Frontal cortex (tissue), 4 donors: ENCODE measurements at places on chromosomes 12 and 14. TPM values are rescaled to one million over a fixed set of nuclear protein-coding genes. Genes with fewer than 3 reads are reported as not detected.

- DNase-seq, result no peak
Measured at GRCh38 chr14:42802346-42802745, 1195.7 kb downstream of the LRFN5 start.

GRCh38 chr12:88227263-88227662 lies 85.2 kb downstream of the TMTC3 start:
- no peak for DNase-seq

DNA sequence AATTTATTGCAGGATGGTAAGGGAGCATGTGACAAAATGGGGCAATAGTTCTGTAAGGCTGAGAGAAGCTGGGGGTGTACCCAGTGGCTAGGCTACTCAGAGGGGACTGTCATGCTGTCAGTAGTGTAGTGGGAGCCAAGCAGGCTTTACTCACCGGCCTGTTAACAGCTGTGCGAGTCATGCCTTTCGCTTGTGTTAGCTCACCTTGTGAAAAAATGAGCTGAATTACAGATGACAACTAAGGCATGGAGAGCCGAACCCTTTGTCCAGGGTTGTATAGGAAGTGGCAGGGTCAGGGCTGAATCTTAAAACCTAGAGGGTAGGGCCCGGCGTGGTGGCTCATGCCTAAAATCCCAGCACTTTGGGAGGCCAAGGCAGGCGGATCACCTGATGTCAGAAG lies 37.9 kb downstream of the SH2B3 start:
- no peak for DNase-seq

DNA sequence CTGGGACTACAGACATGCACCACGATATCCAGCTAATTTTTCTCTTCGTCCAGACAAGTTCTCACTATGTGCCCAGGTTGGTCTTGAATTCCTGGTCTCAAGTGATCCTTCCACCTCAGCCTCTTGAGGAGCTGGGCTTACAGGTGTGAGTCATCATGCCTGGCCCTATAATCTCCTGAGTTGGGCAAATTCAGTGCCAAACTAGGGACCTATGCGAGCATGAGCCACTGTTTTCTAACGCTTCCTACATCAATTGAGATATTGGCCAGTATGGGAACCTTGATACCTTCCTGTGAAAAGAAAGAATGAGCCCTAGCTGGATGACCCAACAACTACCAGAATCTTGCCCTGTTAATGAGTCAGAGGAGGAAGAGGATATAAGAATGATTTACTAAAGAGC lies 585.2 kb downstream of the C12orf50 start:
- DNase-seq, result no peak

The SEC23A gene
- total RNA-seq, result 182 TPM

DNA sequence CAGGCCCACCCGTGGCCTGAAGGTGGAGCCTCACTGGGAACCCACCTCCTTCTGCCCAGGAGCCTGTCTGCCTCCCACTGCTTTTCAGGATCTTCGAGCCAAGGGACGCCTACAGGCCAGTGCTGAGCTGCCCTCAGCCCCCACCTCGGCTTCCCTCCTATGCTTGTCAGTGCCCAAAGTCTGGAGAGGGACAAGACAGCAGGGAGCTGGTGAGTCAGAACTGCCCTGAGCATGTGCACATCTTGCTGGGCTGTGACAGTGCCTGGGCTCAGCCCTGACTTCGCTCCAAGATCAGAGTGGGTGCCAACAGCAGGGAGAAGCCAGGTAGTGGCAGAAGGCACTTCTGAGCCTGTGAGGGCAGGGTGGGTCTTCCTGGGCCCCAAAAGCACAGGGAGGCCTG lies 286.8 kb downstream of the AEBP2 start:
- DNase-seq, result no peak

The SMIM41 gene
- total RNA-seq, result not detected

DNA sequence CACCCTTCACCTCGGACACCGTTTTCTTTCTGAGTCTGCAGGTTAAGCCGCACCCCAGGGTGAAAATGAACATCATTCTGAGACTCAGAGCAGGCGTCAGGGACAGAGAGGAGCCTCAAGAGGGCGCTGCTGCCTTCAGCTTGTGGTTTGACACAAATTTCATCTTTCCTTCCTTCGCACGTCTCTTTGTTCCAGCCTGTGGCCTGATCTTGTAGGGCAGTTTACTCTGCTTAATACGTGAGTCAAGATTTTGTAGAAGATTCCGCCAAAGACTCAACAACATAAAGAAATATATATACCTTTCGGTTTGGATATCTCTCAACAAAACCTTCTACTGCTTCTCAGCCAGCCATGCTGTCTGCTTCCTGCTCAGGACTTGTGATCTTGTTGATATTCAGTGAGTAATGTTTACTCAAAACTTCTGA lies 329.3 kb upstream of the OR4E1 start:
- no peak for DNase-seq

DNA sequence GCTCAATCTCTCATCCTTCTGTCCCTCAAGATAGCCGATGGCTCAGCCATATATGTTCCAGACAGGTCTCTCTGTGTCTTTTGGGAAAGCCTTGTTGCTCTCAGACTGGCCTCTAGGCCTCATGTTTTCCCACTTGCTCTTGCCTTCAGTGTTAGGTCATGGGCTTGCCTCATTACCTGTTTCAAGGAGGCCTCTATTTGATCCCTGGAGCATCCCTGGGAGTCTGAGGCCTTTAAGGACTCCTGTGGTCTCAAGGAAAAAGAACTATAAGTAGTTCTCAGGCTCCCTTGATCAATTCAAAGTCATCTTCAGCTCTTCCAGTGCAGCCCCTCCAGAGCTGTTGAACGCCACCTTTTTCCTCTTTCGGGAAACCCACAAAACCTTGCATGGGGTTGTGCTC lies 47.9 kb downstream of the NTF3 start:
- no peak for DNase-seq

DNA sequence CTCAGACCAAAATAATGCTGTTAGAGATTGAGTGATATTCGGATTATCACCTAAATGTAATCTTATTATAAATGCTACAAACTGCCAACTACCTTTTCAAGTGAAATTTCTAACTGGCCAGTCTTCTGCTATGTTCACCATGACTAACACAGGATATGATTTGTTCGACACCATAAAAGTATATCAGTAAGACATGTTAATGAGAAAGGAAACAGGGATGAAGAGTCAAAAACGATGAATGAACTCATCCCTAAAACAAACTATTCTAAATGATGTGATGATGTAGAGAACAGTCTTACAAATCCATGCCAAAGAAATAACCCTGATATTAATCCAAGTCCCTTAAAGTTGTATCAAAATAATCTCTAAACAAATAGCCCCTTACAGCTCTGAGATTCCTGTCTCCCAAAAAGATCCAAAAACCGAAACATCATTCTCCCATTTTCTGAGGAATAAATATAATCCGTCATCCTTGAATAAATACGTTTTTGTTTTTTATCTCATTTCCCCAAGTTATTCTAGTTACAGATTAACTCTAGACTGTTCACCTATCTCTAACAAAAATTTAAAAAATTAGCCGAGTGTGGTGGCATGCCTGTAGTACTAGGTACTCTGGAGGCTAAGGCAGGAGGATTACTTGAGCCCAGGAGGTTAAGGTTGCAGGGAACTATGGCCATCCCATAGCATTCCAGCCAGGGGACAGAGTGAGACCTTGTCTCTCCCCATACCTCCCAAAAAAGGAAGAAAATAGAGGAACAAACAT lies 9.1 kb downstream of the SCAF11 start:
- no peak for DNase-seq

The RPS6KA5 gene
- 8.2 TPM for total RNA-seq

DNA sequence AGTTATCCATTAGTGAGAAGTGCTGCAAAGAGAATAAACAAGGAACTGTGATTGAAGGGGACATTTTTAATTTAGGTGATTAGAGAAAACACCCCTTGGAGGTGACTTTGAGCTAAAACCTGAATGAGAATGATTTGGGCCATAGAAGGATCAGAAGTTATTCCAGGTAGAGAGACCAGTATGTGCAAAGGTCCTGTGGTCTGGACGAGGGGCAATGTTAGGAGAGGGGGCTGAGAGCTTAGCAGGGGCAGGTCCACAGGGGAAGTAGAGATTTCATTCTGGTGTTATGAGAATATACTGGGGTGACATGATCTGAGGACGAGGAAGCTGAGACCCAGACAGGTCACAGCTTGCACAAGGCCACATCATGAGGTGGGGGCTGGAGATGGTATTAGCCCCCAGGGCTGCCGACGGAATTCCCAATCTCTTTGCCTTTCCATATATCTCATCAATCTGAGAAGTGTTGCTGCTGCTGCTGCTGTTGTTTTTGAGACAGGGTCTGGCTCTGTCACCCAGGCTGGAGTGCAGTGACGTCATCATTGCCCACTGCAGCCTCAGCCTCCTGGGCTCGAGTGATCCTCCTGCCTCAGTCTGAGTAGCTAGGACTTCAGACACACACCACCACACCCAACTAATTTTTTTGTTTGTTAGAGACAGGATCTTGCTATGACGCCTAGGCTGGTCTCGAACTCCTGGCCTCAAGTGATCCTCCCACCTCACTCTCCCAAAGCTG lies 55.6 kb downstream of the KCTD10 start:
- DNase-seq, result no peak

DNA sequence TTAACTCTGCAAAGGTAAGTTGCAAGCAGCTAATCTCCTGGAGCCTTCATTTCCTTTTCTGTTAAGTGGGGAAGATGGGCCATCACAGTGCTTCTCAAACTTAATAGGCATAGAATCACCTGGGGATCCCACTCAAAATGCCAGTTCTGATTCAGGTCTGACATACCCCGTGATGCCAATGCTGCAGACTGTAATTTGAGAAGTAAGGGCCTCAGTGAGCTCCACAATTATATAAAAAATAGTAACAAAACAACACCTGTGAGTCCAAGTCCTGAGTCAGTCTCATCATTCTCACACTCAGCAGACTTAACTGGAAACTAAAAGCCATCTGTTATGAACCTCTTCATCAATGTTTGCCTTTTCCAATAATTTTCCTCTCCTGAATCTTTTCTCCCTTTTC lies 10.8 kb upstream of the PSMA6 start:
- DNase-seq, result no peak

The BDKRB2 gene
- total RNA-seq, result 0.41 TPM

DNA sequence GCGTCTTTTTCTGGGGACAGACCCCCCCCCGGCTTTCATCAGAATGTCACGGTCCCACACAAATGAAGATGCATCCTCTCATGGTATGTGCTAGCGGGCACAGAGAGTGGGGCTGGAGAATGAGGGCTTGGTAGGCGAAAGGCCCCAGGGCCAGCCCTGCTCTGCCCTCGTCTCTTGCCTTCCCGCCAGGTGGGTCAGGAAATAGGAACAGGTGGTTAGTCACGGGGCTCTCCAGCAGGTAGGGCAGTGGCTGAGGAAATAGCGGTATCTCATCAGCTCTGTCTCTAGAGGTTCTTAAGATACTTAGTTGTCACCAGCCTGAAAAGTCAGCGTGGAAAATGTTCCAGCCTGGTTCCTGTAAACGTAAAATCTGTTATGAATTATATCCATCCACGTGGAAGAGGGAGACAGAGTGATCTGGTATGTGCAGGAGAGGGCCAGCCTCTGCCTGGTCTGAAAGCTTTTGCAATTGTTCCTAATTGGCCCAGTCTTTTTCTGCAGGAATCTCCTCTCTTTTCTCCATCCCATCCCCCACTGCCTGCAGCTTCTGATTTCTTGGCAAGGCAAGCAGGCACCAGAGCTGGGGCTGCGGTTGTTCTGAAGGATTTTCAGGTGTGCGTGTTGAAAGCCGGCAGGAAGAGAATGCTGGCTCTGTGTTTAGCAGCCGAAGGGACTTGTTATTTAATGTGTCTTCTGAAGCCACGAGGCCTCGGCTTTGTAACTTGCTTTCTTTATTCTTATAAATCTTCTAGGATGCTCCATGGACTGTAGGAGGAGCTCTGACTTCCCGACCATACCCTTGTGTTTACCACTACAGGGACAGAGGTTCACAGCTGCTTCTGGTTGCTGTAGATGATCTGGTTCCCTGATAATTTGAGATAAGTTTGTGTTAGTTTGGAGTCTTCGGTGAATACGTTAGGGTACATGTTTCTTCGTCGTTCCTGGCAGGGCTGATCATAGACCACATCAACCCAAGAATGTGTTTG lies 131.1 kb downstream of the CACNA1C start:
- no peak for DNase-seq

The IQSEC3 gene
- 4.1 TPM for total RNA-seq

The PLEKHG7 gene
- not detected for total RNA-seq

DNA sequence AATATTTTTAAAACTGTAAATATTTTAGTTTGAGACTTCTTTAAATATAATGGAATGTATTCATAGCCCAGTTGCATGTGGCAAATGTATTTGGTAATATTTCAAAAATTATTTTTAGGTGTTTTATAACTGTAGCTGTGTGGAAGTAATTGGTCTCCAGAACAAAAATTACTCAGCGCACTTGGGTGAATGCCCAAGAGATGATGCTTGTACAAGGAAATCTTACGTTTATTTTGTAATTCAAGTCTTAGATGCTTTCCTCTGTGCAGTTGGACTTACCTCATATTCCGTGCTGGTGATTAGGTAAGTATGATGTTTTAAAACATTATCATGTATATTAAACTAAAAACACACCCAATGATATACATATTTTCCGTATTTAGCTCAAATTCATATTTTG lies 76.7 kb upstream of the SLCO1B1 start:
- no peak for DNase-seq

The FGF23 gene
- not detected for total RNA-seq

DNA sequence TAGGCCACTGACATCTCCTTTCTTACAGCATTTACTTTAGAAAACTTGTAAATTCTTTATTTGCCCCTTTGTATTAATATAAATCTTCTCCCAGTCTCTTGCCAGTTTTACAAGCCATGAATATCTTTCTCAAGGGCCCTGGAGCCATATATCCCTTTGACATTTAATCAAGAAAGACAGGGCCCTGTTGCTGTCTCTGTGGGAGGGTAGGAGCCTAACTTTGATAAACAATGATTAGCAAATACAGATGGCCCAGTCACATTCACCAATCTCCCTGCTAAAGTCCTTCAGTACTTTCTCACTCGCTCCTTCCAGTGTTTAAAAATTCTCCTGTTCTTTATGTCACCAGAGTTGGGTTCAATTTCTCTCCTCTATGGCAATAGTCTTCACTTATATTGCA lies 479.8 kb upstream of the USP15 start:
- DNase-seq, result no peak
